ENCODE measurements at places on chromosomes 5 and 9.

- no peak for DNase-seq
Observed at GRCh38 chr9:2337627-2338026, 284.0 kb upstream of the VLDLR start.

DNA sequence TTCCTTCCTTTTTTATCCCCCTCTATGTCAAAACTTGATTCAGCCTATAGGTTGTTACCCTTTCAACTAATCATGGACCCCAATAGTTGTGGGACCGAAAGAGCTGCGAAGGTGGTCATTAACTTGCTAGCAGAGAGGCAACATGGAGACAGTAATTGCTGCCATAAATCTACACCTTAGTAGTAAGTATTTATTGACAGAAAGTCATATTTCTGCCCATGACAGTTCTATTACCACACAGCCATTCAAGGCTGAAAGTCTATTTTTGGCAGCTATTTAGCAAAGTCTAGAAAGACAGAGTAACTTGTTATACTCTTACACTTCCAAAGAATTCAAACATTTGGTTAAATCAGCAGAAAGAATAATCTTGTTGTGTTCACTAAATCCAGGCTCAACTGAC, 236.2 kb downstream of the PRELID2 start:
- no peak for DNase-seq

- no peak for DNase-seq
Observed at GRCh38 chr5:99543841-99544240, 615.0 kb upstream of the CHD1 start.

DNA sequence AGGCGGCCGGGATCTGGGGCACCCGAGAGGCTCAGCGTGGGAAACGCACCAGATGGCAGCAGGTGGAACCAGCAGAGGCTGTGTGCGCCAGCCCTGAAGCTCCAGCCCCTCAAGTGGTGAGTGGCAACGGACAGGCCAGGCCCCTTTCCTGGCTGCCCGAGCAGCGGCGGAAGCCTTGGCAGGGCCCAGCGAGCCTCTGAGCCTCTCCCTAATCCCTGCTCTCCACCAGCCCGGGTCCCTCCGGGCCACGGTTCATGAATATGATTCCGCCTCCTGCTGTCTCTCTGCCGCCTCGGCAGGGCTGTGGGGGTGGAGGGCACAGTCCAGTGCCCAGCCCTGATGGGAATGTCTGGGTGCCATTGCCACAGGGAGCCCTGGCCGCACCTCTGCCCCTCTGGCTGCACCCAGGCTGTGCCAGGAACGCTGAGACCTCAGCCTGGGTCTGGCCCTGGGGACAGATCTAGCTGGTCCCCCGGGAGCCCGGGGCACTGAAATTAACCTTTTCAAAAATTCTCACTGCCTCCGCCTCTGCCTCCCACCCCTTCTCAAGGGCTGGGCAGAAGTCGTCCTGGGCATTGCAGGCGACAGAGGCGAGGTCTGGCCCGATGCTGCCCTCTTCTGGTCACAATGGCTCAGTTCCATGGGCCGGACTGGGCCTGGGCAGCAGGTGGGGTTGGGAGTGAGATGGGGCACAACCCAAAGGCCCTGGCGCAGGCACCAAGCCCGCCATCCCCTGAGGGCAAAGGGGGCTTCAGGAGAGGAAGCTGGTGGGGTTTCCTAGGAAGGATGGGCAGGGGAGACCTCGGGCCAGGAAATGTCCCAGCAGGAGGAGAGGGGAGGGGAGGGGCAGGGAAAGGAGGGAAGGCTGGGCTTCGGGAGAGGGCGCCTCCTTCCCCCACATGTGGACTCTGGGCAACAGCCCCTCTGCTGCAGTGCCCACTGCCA, 20.3 kb downstream of the CCDC187 start:
- DNase-seq: peak; percentile 57

- DNase-seq: no peak
Observed at GRCh38 chr5:175814691-175815090, 56.7 kb upstream of the CPLX2 start.

DNA sequence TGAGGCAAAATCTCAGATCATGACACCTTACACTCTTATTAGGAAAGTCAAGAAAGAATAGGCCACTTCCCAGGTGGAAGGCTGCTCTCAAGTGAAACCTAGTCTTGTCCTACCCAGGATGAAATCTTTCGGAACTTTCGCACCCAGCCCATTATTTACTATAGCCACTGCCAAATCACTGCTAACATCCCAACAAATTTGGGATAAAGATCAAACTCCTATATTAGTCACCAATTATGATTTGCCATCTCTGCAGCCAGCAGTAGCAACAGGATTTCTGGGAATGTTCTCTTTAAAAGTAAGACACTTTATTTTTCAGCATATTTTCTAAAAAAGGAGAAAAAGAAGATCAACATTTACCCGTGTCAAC, 224.6 kb downstream of the GAS1 start:
- DNase-seq: no peak

DNA sequence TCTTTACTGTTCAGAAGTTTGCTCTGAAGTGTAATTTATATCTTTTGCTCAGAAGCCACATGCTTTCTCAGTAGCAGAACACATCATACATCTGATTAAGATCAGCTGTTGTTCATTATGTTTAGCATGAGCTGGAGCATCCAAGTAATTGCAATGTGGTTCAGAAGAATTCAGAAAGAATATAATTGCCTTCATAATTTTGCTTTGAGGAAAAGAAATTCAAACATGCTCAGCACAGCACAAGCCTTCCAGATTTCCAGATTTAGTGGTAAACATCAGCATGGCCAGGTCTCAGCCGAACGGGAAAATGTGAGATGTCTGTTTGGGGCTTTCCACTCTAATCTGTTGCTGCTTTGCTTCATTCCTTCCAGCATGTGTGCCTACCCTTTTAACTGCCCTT, 65.9 kb downstream of the ITGA1 start:
- DNase-seq: no peak

DNA sequence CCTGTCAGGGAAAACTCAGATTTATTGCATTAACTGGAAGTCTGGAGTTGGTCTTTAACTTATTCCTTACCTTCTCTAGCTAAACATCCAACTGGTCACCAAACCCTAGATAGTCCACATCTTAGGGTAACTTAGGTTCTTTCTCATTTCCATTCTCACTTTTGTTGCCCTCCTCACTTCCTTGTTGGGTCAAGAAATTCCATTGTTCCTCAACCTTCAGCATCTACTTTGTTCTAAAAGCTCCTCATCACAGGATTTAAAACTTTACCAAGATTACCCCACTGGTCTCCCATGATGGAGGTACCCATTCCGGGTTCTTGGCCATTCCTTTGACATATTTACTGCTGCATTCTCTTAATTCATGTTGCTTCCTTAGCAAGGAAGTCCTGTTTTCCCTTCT, 32.1 kb downstream of the PTTG1 start:
- no peak for DNase-seq
